RKO (cell line): ENCODE measurements at places on chromosomes 11 and 22.
A peak's percentile ranks its signal among the peaks of the same experiment; 100 is the strongest.

- DNase-seq, result peak; percentile 84
Measured at GRCh38 chr22:29306175-29306834, at the start of gene GAS2L1. GAS2L1 (plus strand) TSS chr22:29306650; CDS start chr22:29308106, 1,456 bp downstream.

DNA sequence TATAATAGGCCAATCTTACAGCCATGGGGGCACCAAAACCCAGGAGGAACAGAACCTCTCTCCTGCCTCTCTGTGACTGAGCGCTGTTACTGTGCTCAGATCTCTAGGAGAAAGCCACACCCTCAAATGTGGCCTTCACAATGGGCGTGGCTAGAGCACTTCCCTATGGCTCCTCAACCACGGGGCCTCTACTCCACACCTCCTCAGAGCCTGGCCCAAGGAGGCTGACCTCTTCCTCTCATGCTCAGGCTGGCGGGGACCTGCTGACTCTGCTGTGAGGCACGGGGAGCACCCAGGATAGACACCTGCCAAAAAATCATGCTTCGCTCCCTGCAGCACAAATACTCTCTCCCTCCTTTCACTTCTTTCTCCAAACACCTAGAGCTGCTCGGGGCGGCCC lies 41.0 kb downstream of the C11orf58 start:
- DNase-seq, result no peak

DNA sequence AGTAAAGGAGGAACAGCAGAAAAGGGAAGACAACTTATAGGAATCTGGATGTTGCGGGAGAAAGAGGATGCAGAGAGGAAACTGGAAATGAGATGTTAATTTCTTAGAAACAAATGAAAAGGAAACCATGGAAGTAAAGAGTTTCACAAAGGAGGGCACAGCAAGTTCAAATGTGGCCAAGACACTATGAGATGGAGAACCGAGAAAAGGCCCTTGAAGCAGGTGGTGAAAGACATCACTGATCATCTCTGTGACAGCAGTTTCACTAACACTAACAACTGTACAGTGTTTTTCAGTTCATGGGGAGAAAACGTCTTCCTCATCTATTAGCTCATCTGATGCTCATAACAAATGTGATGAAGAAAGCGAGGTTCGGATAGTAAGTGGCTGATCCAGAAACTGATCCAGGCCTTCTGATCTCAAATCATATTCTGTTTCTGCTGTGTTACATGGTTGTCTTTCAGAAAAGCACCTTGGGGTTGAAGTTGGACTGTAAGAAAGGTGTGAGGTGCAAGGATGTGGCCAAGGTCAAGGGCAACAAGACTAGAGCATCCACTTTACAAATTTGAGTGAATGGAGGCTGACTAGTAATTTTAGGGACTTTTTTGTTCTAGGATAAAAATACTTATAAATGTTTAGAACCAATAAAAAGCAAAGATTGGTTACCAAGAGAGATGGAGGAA lies 492.1 kb upstream of the CADM1 start:
- DNase-seq, result no peak

GRCh38 chr11:120546312-120547205 lies 35.0 kb downstream of the GRIK4 start:
- peak; percentile 71 for DNase-seq

- DNase-seq, result no peak
Measured at GRCh38 chr11:60790726-60791125, 5.6 kb downstream of the MS4A10 start.

DNA sequence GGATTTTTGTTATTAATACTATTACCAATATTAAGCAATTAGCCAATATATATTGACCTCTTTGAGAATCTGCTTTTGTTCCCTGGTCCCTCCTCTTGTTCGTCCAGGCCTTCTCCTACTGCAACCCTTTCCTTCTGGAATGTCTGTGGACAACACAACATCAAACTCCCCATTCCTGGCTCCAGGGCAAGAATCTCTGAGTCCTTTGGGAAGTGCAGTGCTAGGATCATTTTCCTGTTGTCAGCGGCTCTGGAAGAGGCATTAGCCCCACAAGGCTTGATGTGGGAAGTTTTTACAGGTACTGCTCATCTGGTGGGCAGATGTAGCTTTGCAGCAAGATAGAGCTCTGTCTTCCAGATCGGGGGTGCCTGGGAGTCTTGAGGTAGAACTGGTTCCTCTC lies 74.3 kb downstream of the RPUSD4 start:
- no peak for DNase-seq

GRCh38 chr11:120125024-120125423 lies 12.9 kb downstream of the TRIM29 start:
- peak; percentile 15 for DNase-seq

- no peak for DNase-seq
Measured at GRCh38 chr11:66834943-66835342, 8.3 kb upstream of the RCE1 start.

- no peak for DNase-seq
Measured at GRCh38 chr11:111114091-111114490, 131.4 kb upstream of the POU2AF2 start.

- DNase-seq, result no peak
Measured at GRCh38 chr11:27604416-27604815, 95.8 kb downstream of the BDNF start.

DNA sequence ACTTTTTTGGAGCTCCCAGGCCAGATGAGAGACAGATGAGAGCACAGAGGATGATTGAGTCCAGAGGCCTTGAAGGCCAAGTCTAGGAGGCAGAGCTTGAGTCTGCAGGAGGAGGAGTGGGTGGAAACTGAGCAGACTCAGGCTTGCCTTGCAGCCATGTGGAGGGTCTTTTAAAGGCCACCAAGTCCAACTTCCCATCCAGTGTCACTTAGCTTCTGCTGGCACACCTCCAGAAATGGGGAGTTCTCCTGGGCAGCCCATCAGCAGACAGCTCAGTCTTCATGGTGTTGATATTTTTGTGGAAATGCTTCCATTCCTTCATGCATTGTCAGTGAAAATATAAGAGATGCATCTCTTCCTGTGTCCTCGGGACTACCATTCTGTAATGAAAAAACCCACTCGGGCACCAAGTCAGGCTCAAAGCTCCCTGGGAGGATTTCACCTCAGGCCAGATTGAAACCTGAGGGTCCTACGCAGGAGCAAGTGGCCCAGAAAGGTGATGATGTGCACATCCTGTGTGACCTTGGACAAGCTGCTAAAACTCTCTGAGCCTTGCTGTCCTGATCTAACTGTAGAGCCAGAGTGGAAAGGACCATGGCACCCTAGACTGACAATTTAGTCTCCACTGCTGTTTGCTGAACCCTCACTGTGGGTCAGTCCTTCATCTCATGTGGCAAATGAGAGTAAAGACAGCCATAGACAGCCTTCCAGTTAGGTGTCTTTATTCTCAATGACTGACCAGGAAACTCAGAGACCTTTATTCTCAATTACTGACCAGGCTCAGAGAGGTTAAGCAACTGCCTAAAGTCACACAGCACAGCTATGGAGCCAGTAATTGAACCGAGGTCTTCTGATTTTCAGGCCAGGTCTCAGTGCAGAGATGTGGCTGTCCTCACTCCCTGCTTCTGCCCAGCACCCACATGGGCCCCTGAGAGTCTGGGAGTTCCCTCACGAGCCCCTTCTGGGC lies 2.9 kb upstream of the LRRC32 start:
- no peak for DNase-seq

GRCh38 chr11:111452146-111452545 lies 60.0 kb downstream of the BTG4 start:
- DNase-seq, result no peak

- DNase-seq, result no peak
Measured at GRCh38 chr11:77471558-77472193, 2.2 kb downstream of the PAK1 start.

DNA sequence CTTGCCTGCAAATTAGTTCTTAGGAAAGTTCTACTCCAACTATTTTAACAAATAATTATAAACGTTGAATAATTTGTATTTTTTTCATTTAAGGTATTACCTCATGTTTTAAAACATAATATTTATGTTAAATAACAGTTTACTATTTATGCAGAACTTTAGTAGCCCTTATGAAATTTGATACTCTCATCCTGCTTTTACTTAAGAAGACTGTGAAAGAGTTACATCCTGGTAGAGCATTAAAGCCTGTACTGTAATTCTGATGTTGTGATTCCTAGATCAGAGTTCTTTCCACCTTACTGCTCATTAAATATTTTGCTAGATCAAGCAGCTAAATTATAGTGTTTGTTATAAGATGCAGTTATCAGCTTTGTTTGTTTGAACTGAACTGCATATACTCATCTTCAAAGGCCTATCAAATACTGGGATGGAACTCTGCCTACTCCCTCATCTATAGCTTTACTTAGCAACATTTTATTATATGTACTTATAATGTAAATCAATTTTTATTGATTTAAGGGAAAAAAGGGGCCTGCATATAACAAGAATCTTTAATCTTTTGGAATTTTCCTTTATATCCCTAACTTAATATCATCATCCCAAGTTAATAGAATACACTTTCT lies 304.2 kb downstream of the DYNC2H1 start:
- DNase-seq, result no peak
